Fibroblast of gingiva (primary cell): ENCODE measurements at places on chromosomes 16 and 17.

GRCh38 chr16:56382459-56382858 lies 42.9 kb downstream of the AMFR start:
- peak; percentile 53 for DNase-seq

DNA sequence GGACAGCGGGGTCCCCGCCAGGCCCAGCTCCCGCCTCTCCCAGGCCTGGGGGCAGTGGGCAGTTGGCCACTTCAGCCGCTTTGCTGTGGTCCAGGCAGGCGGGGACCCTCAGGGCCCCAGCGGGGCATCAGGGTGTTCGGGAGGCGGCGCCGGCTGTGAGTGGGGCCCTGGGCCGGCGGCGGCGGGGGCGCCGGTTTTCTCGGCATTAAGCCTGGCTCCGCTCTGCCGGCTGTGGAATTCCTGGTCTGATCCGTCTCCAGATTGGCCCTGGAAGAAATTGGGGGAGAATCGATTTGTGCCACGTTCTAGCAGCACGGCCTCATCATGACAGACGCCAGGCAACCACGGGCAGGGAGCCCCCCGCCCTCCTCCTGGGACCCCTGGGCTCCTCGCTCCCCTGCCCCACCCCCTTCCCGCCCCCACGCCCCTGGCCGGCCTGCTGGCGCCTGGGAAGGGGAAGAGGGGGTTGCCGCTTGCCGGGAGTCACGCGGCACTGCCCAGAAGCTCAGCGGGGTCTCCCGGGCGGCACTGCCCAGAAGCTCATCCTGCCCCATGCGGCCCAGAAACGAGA lies 28.6 kb upstream of the SSTR5 start:
- no peak for DNase-seq

GRCh38 chr16:82136956-82137821 lies 32.8 kb downstream of the MPHOSPH6 start:
- DNase-seq: peak; percentile 49

DNA sequence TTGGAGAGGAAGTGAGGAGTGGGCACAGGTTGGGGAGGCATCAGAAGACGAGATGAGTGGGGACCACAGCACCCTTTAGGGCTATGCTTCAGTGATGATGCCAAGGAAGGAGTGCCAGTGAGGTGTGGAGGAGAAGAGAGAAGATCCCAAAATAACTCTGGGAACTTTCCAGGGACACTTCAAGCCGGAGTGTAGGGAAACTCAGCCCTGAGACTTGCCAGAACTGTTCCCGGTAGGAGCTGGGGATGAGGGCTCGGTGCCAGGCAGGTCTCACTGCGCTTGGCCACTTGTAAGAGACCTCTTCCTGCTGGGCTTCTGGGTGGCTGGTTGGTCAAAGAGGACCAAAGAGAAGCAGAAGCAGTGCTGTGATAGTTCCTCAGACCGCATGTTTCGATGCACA lies 63.6 kb downstream of the SHISA6 start:
- no peak for DNase-seq

DNA sequence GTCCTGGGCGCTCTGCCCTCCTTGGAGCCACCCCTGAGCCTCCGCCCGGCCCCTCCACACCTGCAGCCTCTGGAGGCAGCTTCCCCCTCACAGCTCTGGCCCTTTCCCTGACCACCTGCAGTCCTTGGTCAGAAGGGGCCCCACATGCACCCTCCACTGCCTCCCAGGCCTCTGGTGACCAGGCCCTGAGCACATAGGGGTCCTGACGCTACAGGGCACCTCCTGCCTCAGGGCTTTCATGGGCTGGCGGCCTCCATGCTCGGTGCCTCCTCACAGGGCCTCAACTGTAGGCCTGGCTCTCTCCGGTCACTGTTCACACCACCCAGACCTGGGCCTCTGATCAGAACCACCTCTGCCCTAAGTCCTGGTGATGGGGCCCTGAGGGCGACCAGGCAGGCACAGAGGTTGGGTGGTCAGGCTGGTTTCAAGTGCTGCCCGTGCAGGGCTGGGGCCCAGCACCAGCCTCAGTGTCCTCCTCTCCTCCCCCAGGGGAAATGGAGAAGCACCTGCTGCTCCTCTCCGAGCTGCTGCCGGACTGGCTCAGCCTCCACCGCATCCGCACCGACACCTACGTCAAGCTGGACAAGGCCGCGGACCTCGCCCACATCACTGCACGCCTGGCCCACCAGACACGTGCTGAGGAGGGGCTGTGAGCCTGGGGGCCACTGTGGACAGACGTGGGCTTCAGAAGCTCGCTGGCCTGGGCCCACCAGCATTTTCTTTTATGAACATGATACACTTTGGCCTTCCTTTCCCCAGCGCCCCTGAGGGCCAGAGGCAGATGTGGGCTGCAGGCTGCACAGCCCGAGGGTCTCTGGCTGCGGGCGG lies 3.9 kb downstream of the APRT start:
- DNase-seq: no peak

GRCh38 chr17:4785311-4786105 lies 656 bp downstream of the VMO1 start:
- no peak for DNase-seq

DNA sequence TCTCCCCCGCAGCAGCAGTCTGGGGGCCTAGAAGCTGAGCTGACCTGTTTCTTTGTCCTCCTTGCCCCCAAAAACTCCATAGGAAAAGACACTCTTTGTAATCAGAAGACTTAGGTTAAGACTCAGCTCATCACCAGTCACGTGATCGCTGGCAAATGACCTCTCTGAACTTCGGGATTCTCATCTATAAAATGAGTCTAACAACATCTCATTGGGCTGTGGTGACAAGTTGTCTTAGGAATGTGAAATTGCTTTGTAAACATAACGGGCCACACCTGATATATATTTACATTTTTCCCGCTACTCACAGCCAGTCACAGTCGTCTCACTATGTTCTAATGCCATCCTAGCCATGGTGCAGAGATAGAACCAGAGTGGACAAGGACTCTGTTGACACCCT lies 86.0 kb upstream of the LHX1 start:
- no peak for DNase-seq

DNA sequence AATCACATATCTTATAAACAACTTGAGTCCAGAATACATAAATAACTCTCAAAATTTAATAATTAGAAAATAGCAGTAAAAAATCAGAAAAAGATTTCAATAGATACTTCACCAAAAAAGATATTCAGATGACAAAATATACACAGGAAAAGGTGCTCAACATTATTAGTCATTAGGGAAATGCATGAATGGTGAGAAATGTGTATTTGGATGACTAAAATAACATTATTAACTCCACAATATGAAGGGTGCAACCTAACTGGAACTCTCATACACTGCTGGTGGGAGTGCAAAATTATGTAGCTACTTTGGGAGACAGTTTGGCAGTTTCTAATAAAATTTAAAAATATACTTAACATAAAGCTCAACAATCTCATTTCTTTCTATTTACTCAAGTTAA lies 262.3 kb upstream of the AXIN2 start:
- DNase-seq: no peak

DNA sequence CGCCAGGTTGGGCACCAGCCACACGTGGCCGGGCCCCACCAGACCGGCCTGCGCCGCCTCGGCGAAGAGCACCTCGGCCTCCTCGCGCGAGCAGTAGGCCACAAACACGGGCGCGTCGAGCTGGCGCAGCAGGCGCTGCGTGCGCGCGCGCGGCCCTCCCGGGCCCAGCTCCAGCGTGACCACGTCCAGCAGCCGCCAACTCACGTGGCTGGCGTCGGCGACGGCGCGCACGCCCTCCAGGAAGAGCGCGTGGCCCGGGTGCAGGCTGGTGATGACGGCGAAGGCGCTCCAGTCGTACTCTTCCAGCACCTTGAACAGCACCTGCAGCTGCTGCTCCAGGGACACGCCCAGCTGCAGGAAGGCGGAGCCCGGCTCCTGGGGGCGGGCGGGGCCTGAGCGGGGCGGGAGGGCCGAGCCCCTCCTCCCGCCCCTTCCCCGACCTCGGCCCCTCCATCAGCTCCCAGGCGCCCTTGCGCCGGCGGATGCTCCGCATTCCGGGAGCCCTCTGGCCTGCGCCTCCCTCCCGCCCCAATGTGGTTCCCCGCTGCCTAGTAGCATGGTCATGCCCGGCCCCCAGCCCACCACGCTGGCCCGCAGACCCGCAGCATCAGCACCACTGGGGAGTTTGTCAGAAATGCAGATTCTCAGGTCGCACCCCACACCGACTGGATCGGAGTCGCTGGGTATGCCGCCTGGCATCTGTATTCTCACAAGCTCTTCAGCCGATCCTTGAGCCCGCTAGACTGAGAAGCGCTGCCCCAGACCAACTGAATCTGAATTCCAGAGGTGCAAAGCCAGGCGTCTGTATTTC lies 7.2 kb downstream of the GRIN2C start:
- no peak for DNase-seq

GRCh38 chr16:57848181-57848580 lies 45.9 kb upstream of the KIFC3 start:
- no peak for DNase-seq

GRCh38 chr16:70681382-70682238 lies 4.2 kb downstream of the MTSS2 start:
- DNase-seq: no peak

DNA sequence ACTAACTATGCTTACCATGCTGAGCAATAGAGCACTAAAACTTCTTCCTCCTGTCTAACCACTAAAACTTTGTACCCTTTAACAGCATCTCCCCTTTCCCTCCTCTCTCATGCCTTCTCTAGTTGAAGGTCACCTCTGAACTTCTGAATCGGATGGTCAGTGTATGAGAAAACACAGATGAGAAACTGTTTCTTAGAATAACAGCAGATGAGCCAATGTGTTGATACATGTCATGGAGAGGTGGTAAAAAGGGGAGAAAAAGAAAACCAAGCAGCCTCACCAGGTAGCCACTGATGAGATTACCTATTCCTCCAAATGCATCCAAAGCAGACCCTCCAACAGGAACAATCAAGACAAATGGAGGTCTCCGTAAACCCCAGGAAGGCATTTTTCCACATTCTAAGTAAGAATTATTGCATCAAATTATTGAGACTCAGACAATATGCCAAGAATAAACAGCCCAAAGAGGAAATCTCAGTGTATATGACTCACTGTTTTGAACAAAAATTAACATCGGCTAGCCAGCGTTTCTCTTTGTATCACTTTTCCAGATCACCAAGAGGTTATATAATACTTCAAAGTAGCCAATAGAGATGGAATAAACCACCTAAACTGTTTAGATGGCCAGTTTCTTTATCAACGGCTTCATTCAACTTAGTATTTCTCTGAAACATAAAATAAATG lies 793.3 kb upstream of the SOX9 start:
- peak; percentile 25 for DNase-seq
